ENCODE measurements at places on chromosomes 13 and 19. TPM values are rescaled to one million over a fixed set of nuclear protein-coding genes. Genes with fewer than 3 reads are reported as not detected.

GRCh38 chr13:21849323-21849722 is 178.4 kb downstream of the FGF9 start:
- no peak for DNase-seq

GRCh38 chr13:39951301-39951700 is 295.8 kb downstream of the COG6 start:
- no peak for DNase-seq

- no peak for DNase-seq
Measured at GRCh38 chr19:12137221-12137940, 2.8 kb downstream of the ZNF20 start.

DNA sequence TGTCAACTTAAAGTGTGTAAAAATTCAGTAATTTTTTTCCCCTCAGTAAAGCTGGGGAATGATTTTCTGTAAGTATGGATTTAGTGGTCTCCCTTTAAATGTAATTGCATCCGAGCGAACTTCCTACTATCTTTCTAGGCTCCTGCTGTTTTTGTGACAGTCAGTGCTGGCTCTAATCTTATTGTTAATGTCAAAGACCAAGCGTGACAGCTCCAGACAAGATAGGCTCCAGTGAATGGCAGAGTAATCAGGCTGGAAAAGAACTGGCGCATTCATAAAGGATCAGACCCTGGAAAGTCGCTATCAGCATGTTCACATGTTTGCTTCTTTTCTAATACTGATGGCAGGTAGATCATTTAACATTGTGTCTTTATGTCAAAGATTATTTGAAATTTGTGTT is 908.0 kb upstream of the ATXN8OS start:
- DNase-seq, result no peak

DNA sequence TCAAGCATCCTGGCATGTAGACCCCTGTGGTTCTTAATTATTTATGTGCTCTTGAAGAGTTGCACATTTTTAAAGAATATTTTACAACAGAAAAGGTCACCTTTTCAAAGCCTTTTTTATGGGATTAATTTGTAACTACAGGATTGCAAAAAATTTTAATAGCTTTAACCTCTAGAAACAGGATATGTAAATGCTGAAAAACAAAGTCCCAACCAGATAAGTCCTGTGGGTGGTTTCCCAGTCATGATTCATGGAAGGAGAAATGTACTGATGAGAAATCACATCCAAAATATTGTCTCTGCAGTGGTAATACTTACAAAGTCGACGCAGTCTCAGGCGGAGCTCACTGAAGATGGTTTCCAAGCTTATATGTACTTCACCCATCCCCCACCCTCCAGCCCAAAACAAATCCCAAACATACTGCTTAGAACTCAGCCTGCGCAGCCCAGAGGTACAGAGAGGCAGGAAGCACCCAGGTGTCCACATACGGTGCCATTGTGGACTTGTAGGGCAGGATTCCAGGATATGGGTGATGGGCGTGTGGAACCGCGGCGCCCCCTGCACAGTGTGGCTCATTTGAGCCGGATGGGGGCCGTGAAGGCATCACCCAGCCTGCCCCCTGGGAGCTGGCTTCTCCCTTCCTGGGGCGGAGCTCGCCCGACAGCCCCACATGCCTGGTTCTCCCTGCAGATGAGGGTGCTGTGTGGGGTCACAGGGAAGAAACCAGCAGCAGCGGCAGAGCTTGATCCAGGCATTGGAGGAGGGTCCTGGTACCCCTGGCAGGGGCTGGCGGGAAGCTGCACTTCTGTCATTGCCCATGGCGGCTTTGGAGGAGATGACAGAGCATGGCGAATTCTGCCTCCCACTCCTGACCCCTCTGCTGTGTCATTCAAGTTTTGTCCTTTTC is 101.2 kb downstream of the ATP11A start:
- DNase-seq, result no peak

DNA sequence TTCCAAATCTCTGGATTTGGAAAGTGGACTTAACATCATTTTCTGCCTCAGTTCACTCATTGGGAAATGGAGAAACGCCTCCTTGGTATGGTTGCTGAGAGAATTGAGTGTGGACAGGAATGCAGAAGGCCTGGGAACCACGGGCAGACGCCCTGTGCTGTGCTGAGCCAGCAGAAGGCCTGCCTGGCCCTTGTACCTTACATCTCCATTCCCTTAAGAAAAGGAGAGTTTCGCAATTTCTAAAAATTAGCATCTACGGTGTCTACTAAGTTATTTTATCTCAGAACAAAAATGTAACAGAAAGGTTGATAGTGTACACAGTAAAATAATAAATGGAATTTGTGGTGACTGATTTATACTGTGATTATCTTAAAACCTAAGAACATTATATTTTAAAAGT is 78.7 kb downstream of the IPO5 start:
- no peak for DNase-seq

DNA sequence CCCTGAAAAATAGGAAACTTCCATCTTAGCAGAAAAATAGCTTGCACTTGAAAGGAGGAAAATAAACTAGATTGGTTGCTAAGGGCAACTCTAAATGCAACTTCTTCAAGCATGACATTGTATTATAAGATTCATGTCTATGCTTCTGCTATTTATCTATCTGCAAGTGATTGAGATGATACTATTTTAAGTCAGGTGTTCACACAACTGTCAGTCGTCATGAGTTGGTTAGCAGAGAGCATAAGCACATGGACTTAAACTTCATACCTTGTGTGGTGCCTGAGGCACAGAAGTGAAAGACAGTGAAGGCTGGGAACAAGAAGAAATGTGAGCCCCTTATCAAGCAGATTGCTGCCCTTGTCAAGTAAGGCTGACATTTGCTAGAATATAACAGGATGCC is 82.9 kb downstream of the SLITRK5 start:
- no peak for DNase-seq

- DNase-seq, result no peak
Measured at GRCh38 chr13:44210525-44210924, 163.1 kb upstream of the SERP2 start.

DNA sequence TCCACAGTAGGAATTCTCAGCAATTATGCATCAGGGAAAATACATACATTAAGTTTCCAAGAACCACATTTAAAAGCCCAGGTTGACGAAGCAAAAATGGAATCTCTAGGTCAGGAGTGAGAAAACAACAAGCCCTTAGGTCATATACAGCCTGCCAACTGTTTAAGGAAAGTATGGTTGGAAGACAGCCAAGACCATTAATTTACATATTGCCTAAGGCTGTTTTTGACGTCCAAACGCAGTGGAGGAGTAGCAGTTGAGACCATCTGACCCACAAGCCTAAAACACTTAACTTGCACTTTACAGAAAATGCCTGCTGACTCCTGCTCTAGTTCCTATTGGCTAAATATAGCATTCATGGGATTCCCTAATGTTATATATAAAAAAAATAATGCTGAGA is 299.0 kb downstream of the ITGBL1 start:
- no peak for DNase-seq

GRCh38 chr19:40799558-40800338 is 757 bp downstream of the EGLN2 start:
- DNase-seq, result no peak

GRCh38 chr13:39498471-39499114 is 104.4 kb downstream of the LHFPL6 start:
- DNase-seq, result no peak

DNA sequence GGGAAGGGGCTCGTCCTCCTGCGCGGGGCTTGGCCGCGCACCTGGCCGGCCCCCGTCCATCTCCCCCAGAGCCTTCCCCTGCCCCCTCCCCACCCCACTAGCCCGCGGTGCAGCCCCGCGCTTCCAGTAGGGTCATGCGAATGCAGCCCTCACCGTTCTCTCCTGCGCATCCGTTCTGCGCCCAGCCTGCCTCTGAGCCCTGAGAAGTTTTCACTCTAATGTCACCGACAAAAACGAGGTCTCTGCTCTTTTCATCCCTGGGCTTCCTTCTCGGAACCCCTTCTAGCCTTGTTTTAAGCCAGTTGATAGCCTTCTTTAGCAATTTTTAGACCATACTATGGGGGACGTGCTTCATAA is 97.4 kb downstream of the ATP8A2 start:
- no peak for DNase-seq

DNA sequence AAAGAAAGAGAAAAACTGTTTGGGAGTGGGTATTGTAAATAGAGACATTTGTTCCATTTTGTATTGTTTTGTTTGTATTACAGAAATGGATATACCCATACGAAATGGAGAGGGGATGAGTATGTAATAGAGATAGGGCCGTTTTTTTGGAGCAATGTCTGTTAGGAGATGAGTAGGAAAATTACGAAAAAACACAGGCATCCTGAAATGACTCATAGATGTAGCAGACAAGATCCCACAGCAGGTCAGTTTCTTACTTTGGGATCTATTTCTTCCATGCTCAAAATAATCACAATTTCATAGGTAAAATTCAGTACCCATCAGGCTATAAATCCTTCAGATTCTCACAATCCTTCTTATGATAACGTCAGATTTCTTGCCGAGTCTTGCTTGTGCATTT is 779.4 kb upstream of the SLITRK1 start:
- no peak for DNase-seq

GRCh38 chr19:2365201-2365970 is 5.3 kb downstream of the TMPRSS9 start:
- DNase-seq, result no peak

DNA sequence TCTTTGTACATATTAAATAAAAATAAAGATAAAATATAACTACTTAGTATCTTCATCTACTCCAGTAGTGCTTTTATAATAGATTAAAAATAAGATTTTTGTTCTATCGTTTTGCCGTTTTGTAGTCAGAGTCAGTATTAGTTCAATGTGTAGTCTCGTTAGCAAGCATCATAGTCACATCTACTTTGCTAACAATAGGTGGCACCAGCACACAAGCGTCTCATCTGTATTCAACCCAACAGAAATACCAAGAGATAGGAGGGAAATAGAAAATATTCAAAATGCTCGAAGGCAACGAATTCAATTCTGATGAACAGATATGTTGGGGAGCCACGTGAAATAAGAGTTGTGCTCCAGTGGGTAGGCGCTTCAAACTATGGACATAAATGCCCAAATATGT is 21.4 kb upstream of the MICU2 start:
- no peak for DNase-seq

GRCh38 chr19:15107061-15108010 is at the start of gene SYDE1:
Gene SYDE1, plus strand, starts transcription at chr19:15107401. Its CDS starts 33 bp downstream, at chr19:15107434.
- no peak for DNase-seq

GRCh38 chr13:99886706-99887105 is 84.9 kb downstream of the ZIC5 start:
- DNase-seq, result no peak

DNA sequence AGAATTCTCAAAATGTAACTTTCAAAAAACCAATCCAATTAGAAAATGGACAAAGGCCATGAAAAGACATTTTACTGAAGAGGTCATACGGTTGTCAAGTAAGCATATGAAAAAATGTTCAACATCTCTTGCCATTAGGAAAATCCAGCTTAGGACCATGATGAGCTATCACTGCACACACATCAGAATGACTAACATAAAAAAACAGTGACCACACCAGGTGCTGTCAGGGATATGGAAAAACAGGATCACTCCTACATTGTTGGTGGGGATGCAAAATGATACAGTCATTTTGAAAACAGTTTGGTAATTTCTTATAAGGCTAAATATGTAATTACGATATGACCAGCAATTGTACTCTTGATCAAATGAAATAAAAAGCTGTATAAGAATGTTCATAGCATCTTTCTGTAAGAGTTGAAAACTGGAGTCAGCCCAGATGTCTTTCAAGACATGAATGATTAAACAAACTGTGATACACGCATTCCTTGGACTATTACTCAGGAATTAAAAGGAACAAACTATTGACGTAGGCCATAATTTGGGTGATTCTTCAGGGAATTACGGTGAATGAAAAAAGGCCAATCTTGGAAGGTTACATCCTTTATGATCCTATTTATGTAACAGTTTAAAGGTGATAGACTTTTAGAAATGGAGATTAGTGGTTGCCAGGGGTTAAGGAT is 26.9 kb upstream of the RCBTB2 start:
- DNase-seq, result no peak

DNA sequence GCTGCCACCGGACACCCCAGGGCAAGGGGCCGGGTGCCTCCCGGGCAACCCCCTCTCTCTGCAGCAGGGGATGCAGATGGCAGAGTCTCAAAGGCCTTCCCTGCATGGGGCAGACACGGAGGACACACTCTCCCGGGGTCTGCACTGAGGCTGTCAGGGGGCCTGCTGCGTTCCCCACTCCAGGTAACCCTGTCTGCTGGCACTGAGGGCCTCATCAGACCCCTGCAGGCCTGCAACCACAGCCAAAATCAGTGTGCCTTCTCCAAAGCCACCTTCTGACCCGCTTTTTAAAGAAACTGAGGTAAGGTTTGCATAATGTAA is 93.9 kb downstream of the GNG7 start:
- no peak for DNase-seq

Gene ONECUT3
- not detected for polyA plus RNA-seq

Gene ZNF112
- polyA plus RNA-seq, result 2.7 TPM

Gene SYNGR4
- not detected for polyA plus RNA-seq

Gene MYO16
- polyA plus RNA-seq, result 0.04 TPM

Gene ZNF556
- 0.08 TPM for polyA plus RNA-seq

Gene EPS8L1
- polyA plus RNA-seq, result 8.1 TPM

Gene CACNG6
- polyA plus RNA-seq, result not detected

Gene ZNF284
- 0.71 TPM for polyA plus RNA-seq

Gene IQCN
- 1.8 TPM for polyA plus RNA-seq

Measured in urinary bladder (tissue), 4 donors.